Motor neuron (in vitro differentiated cells): ENCODE measurements at places on chromosomes 6 and 20.

GRCh38 chr6:161226009-161226964 lies 47.6 kb downstream of the AGPAT4 start:
- no peak for ATAC-seq

- ATAC-seq = no peak
These were observed 35.5 kb downstream of the PYGB start for GRCh38 chr20:25283221-25283951.

DNA sequence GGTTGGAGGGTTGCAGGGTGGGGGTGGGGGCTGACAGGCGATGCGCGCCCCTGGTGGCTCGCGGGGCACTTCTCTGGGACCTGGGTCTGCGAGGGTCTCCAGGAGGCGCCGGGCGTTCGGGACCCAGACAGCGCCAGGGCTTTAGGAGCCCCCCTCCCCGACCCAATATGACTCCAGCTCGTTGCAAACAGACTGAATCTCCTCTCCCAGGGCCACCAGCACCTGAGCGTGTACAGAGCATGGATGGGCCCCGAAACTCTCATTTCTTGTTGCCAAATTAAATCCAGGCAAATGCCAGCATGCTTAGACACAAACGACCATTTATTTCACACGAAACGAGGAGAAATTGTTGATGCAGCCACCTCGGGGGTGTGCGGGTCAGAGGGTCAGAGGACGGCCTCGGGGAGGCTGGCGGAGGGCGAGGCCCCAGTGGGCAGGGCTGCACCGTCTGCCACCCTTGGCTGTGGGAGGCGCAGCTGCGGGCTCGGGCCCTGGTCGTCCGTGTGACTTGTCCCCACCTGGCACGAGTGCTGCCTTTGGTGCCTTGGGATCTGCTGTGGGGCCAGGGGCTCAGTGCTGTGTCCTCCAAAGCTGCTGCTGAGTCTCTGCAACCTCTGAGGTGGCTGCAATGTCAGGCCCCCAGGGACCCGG lies 20.9 kb upstream of the GATA5 start:
- ATAC-seq = peak; percentile 52

- no peak for ATAC-seq
These were observed 301.8 kb upstream of the ID4 start for GRCh38 chr6:19535351-19535750.

DNA sequence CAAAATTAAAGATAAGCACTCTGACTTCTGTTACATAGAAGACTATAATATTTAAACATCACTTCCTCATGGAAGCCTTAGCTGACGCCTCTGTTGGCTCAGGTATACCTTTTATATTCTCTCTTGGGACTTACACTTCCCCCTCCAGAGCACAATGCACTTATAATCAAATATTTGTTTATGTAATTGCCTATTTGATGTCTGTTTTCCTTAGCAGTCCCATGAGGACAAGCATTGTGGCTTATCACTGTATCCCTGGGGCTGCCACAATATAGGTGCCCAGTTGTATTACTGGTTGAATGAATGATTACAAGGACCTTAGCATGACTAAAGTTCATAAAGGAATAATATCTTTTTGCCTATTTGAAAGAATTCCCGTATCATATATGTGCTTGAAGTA lies 186.7 kb upstream of the VGLL2 start:
- no peak for ATAC-seq

DNA sequence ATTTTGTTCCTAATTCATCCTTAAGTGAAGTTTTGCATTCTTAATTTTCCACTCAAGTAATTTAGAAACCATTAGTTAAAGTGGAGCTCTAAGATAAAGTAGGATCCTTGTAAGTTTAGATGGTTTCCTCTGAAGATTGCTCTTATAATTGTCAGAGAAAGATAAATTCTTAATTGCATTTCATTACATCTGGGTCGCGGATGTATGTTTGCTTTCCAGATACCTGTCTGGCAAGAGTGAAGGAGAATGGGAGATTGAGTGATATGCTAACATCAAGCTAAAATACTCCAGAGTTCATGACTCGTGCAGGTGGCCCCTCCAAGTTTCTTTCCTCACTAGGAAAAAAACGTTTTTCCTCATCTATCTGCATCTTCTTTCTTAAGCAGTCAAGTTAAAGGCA lies 361.8 kb downstream of the DOK5 start:
- ATAC-seq = no peak

DNA sequence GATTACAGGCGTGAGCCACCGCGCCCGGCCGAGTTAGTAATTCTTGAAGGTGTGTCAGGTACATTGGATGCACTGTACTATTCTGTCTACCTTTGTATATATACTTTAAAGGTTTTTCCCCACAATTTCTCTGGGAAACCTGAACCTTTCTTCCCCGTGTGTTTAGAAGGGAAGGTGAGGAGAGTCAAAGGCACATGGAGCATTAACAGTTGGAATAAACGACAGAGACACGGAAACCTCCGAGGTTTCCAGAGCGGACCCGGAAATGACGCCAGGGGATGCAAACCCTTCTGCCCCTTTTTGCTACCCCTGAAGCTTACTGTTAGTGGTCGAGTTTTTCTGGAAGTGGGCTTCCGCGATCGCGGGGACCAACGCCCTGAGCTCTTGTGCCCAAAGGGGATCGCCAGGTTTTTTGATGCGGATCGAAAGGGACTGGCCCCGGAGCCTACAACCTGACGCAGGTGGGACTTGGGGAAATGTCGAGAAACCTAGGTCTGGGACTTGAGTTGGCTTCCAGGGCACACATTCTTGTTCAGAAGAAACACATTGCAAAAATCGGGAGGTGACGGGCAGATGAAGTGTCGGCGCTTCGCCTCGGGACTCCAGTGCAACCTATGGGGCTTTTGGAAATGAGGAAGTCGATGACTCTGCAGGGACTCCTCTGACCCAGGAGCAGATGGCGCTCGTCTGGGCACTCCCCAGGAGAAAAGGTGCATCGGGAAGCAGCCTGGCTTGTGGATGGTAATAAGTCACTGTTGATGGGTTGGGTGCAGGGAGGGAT lies 218.2 kb downstream of the OR2B2 start:
- peak; percentile 86 for ATAC-seq

GRCh38 chr6:164230259-164230658 lies 815.7 kb downstream of the QKI start:
- no peak for ATAC-seq

GRCh38 chr20:47612670-47613069 lies 111.0 kb downstream of the NCOA3 start:
- no peak for ATAC-seq
